NCI-H1048 (cell line): ENCODE measurements at places on chromosomes 6 and 20.

DNA sequence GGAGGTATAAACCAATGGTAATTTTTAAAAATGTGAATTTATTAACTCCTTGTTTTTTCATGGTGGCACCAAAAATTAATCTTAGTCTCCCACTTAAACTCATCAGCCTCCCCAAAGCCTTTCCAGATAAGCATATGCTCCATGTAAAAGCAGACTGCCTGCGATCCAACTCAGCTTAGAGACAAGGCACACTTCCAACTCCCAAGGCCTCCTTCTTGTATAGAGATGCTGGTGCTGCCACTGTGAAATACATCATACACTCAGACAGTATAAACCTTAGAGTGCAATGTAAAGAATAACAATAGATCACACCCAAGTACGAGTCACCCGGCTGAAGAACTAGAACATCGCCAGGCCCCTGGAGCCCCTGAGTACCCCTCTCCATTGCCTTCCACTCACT is 2.0 kb downstream of the ANKRD6 start:
- no peak for DNase-seq

- no peak for DNase-seq
Observed at GRCh38 chr6:40474937-40475336, 112.2 kb downstream of the LRFN2 start.

GRCh38 chr6:44172731-44173500 is 14.3 kb downstream of the CAPN11 start:
- DNase-seq = no peak

- no peak for DNase-seq
Observed at GRCh38 chr6:21190701-21191100, 402.9 kb upstream of the SOX4 start.

GRCh38 chr6:87504441-87504840 is 31.7 kb downstream of the SLC35A1 start:
- no peak for DNase-seq

GRCh38 chr6:139325686-139326085 is 33.9 kb upstream of the TXLNB start:
- DNase-seq = no peak

DNA sequence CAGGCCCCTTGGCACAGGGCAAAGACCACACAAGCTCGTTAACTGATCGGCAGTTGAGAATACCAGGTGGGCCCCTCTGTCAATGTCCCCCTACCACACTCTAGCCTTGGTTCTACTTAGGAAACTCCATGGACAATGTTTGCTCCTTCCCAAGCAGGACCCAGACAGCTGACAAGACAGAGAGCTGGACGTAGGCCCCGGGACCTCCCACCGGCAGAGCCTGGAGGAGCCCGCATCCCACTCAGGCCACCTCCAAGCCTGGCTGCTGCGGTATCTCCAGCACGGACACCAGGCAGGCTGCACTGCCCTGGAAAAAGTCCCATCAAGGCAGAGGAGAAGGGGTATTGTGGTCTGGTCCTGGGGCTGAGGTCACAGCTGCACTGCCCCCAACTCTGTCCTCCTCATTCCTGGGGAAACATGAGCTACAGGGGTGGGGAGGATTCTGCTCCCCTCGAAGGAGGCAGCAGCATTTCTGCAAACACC is 6.2 kb upstream of the GRM4 start:
- no peak for DNase-seq

GRCh38 chr6:87799651-87800050 is 97.6 kb upstream of the AKIRIN2 start:
- DNase-seq = no peak

- DNase-seq = no peak
Observed at GRCh38 chr6:118419448-118420394, 128.4 kb upstream of the PLN start.

DNA sequence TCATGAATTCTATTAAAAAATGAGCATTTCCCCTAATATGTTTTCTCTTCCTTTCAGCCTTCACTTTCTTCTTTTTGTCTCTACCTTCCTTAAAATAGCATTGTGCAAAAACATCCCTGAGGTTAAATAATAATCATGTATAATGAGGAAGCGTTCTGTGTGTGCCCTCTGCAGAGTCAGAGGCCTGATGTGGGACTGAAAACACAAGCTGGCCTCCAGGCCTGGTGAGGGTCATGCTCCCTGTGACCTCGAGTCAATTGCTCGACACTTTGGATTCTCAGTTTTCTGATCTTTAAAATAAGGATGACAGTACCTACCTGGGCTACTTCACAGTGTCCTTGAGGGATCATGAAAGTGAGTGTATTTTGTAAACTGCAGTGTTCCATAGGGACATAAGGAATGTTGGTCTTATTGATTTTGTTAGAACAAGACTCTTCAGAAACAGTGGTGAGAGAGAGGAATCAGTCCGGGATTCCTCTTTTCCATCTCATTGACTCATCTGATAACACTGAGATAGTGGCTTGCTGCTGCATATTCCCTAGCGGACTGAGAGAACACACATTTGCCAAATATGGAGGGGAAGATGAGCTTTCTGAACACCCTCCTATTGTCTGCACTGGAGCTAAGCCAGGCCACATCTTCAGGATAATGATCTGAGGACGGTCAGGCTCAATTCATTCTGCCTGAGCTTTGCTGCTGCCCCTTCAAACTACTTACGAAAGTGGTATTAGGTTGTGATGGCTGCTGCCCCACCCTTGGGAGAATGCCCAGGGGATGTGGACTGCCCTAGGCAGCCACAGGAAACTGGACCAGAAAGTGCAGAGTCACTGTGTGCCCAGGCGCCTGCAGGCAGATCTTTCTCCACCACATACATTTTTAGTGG is 39.6 kb upstream of the PDE7B start:
- no peak for DNase-seq

DNA sequence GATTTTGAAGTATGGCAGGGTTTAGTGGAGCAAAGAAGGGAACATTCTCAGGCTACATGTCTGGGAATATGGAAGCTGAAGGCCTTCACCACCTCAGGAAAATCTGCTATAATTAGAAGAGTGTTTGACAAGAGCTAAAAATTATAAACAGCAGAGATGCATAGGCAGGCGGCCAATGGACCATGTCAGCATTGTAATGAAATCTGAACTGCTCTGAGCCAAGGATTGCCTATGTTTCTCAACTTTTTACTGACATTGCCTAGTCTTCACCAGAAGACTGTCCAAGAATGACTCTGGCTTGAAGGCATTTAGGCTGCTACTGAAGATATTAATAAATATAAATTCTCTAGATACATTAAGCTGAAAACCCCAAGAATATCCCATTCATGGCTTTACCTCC is 84.1 kb downstream of the C6orf52 start:
- no peak for DNase-seq

DNA sequence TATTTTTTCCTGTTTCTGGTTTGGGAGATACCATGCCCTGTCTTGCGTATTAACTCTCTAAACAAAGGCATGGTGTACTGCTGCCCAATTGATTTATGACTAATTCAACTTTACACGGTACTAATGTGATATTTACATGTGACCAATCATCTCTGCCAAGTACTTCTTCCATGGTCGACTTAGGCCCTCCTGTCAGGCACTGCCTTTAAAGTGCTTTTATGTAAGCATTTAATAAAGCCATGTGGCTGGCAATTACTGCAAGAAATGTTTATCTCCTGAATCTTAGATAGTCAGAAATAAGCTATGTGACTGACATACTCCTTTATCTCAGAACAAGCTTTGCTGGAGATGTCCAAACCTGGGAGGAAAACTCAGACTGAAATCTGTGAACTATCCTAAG is 323.4 kb downstream of the BTBD3 start:
- DNase-seq = no peak

GRCh38 chr6:87705070-87705691 is 3.1 kb upstream of the AKIRIN2 start:
- DNase-seq = no peak

DNA sequence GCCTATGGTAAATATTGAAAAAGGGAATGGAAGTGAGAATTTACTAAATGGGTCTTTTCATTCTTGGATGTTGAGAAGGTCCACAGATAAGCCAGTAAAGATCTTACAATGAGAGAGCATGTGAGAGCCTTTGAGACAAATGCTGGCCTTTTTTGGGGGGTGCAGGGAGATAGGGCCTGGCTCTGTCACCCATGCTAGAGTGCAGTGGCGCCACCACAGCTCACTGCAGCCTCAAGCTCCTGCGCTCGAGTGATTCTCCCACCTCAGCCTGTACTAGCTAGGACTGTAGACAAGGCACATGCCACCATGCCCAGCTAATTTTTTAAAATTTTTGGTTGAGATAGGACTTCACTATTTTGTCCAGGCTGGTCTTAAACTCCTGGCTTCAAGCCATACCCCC is 63.2 kb upstream of the TMEM181 start:
- DNase-seq = no peak

GRCh38 chr6:1598886-1599285 is 10.8 kb upstream of the FOXC1 start:
- no peak for DNase-seq

GRCh38 chr6:119887666-119888065 is 538.1 kb upstream of the MAN1A1 start:
- no peak for DNase-seq

DNA sequence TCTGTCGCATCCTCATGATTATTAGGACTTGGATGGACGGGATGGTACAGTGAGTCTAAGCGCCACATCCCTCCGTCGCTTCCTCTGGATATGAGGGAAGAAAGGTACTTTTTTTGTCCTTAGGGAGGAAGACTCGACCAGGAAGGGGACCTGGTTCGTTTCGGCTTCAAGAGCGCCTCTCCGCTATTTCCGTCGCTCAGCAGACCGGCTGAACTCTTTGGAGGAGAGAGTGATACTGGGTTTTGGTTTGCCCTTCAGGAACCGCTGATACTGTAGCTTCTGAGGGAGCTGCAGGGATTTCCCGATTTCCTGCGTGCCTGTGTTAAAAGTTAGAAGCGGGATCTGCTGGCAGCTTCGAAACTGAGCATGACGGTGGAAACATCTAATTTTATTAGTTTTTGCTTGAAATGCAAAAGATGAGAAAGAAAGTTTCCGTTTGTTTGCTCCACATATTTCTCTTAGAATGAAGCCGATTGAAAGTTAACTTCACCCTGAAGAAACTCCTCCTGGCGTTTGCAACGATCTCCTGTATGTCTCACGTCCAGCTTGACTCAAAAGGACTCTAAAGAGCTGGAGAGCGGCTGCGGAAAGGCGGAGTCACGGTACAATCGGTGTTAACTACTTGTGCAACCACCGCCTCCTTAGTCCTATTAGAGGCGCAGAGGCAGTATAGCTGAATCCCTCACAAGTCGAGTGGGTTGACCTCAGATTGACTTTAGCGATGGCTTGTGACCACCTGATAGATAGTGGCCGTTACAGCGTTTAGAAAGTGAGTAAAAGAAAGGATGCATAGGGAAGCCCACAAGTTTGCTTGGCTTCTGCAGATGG is 129.4 kb downstream of the TRIM27 start:
- DNase-seq = no peak

DNA sequence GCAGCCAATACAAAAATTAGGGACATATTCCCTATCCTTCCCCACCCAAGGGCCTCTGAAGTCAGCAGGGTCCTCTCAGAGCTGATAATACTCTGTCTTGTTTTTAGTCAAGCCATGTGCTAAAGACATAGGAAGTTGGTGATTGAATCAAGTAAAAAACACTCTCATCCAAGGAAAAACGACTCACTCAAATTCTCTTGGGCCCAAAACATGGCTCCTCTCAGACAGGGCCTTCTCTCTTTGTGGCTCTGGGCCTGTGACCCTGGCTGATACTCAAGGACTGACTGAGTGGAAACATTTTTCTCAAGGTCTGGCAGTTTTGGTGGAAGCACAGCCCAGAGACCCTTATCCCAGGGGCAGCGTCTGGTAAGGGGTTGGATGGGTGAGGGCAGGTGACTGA is 5.9 kb upstream of the SCML4 start:
- DNase-seq = no peak

DNA sequence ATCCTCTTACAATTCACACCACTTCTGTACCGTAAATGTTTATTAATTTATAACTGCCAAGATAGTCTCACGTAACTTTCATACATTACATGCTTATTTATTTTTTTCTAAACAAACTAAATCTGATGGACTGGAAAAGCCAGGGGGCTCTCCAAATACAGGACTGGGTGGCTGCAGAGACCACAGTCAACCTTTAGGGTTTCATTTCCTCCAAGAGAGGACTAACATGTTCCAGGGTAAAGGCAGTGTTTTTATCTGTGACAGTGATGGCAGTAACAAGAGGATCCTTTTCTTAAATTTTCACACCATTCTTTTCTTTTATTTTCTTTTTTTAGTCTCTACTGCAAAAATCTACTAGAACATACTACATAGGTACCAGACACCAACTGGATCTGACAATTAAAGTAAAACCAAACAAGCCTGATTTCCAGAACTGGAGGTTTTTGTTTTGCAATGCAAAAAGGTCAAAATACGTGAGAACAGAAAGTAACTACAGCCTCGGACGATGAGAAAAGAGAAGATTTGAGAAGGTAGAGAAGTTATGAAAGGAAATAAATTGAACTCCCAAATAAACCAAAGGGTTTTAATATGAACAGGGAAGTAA is 1.2 kb downstream of the LMBRD1 start:
- DNase-seq = no peak

GRCh38 chr6:139650941-139651340 is 276.5 kb upstream of the CITED2 start:
- DNase-seq = no peak

DNA sequence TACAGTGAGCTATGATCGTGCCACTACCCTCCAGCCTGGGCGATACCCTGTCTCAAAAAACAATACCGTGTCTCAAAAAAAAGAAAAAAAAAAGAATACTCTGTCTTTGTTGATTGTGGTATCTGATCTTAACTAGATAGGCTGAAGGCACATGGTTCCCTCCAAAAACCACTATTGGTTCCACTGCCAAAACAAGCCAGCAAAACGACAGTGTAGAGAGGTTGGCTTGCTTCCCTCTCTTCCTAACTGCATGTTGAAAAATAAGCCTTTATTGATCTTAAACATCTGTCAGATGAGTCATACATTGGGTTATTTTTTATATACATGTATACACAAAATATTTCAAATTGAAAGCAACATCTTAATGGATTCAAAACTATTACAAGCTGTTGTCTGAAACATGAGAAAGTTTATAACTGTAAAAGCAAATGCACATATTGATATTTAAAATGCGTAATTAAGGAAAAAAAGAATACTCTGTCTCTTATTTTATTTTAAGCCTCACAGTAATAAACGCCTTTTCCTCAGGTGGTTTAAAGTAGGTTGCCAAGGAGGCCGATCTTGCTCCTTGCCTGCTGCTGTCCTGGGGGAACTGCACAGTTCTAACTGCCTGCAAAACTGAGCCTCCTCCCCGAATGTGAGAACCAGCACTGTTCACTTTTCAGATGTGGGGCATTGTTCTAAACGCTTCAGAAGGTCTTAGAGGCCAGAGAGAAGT is 7.0 kb upstream of the NINL start:
- no peak for DNase-seq

DNA sequence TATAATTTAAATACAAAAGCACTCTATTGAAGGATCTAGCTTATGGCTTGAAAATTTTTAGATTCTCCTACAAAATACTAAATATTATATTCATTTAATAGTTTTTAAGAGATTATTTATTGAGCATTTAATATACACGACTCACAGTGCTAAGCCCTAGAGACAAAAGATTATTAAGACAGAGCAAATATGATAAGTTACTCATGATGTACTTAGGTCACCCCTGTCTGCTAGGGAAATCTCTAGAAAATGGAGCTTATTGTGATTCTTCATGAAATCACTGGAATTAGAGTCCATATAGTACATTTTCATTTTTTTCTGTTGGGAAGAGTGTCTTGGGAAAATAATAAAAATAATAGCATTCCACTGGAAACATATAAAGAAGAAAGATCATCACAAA is 37.8 kb downstream of the BEND6 start:
- DNase-seq = no peak
